ENCODE measurements at places on chromosomes 5 and 9.
A peak's percentile ranks its signal among the peaks of the same experiment; 100 is the strongest.

- no peak overlapping the region for H3K4me3 ChIP-seq
- H3K36me3 ChIP-seq, result no peaks in the 10 kb centered on the region
- DNase-seq, result no peak
- H3K27me3 ChIP-seq, result no peaks in the 10 kb centered on the region
Measured at GRCh38 chr5:150523472-150524350, 15.8 kb downstream of the NDST1 start.

DNA sequence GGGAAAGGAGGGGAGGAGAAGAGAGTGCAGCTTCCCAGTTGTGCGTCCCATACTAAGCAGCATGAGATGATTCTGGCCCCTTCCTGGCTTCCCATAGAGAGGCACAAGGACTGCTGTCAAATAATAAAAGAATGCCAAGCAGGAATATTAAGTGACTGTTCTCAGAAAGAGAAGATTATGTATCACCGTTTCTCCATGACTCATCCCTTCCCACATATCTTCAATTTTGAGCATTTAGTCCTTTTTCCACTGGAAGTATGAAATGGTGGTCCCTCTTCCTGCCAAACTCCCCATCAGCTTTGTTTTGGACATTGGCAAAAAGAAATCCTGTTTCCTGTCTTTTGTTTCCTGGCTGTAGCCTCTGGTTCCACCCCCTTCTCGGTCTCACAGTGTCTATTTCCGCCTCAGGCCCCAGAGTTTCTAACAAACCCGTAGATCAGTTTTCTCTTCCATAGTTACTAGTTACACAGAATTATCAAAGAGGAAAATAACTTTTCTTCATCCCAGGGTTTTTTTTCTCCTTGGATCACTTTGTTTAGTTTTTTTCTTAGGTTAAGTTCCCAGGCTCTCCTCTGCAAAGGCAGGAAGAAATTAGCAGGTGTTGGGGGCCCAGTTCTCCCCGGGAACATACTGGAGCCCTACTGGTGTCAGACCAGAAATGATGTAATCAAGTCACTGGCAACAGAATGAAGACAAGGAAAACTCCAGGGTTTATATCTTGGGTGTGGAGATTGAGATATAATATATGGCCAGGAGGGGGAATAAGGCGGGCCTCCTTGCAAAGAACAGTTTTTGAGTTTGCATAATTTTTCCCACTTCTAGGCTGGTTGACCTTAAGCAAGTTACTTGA, 26.4 kb upstream of the ARHGAP26 start:
- H3K4me3 ChIP-seq, result no peak overlapping the region
- no peak for DNase-seq
- no peaks in the 10 kb centered on the region for H3K36me3 ChIP-seq
- peaks cover 3% of the 10 kb centered on the region for H3K4me1 ChIP-seq

- H3K27me3 ChIP-seq, result no peaks in the 10 kb centered on the region
- DNase-seq, result no peak
- H3K4me3 ChIP-seq, result no peak overlapping the region
- no peaks in the 10 kb centered on the region for H3K4me1 ChIP-seq
Measured at GRCh38 chr5:92644266-92644886, 936.6 kb downstream of the NR2F1-AS1 start.

DNA sequence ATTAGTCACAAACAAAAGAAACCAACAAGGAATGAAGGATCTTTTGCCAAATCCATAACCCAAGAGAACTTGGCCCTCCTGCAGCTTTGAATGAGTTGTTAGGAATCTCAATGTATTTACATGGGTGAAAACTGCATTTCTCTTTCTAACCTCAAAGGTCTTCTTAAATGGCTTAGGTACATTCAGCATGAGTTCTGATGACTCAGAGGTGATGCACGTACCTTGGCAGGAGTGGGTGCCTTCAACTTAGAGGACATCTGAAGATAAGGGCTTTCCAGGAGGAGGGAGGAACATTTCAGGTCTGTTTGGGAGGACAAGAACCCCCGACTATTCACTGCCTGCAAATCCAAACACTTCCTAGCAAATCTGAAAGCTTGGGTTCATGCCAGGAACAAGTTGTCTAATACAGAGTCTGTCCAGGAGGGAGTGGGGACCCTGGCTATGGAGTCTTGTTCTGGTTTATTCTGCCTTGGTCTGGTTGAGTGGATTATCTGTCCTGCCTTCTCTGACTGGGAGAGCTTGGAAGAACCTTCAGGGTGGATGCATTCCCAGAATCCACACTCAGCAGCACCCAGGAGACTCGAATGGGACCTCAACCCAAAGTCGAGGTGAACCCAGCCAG, 65.7 kb downstream of the IRX2 start:
- H3K36me3 ChIP-seq, result no peaks in the 10 kb centered on the region
- H3K4me3 ChIP-seq, result no peak overlapping the region
- DNase-seq, result no peak

GRCh38 chr5:76544268-76544926, 78.8 kb downstream of the F2RL2 start:
- H3K4me3 ChIP-seq, result peak overlapping the region; percentile 75
- peak overlapping the region; percentile 99 for H3K27ac ChIP-seq
- no peaks in the 10 kb centered on the region for H3K27me3 ChIP-seq
- H3K4me1 ChIP-seq, result peaks cover 93% of the 10 kb centered on the region
- H3K36me3 ChIP-seq, result peaks cover 11% of the 10 kb centered on the region

- H3K36me3 ChIP-seq, result peaks cover 52% of the 10 kb centered on the region
- H3K4me1 ChIP-seq, result peaks cover 64% of the 10 kb centered on the region
Measured at GRCh38 chr5:133962131-133962530, 6.3 kb downstream of the C5orf15 start.

DNA sequence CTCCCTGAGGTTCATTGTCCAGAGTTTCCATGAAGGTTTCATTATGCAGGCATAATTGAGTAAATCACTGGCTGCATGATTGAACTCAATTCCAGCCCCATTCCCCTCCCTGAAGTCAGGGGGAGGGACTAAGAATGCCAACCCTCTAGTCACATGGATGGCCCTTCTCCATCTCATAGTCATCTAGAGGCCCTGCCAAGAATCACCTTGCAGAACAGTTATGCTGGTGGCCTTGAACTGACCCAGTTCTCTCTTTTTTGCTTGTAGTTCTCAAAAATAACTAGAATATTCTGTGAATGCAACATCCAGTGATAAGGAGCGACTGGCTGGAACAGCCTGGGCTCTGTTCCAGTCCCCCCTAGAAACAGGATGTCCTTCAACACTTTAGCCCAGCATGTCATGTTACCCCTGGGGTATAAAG, 31.7 kb downstream of the SLC35A4 start:
- H3K4me1 ChIP-seq, result no peaks in the 10 kb centered on the region
- no peak overlapping the region for H3K4me3 ChIP-seq
- H3K27ac ChIP-seq, result no peak overlapping the region
- peaks cover 7% of the 10 kb centered on the region for H3K27me3 ChIP-seq
- no peak for DNase-seq

Data from activated CD4-positive, alpha-beta memory T cell treated with anti-CD3 and anti-CD28 coated beads, Interleukin-2, amount 10 ng/mL, durations not matched to agents 7 days and 5 days (primary cell).